ENCODE measurements at places on chromosomes 3 and 15.

- no peak for DNase-seq
Measured at GRCh38 chr15:98138910-98139309, 178.4 kb downstream of the ARRDC4 start.

GRCh38 chr15:77002954-77003912 is 8.3 kb downstream of the PSTPIP1 start:
- no peak for DNase-seq

DNA sequence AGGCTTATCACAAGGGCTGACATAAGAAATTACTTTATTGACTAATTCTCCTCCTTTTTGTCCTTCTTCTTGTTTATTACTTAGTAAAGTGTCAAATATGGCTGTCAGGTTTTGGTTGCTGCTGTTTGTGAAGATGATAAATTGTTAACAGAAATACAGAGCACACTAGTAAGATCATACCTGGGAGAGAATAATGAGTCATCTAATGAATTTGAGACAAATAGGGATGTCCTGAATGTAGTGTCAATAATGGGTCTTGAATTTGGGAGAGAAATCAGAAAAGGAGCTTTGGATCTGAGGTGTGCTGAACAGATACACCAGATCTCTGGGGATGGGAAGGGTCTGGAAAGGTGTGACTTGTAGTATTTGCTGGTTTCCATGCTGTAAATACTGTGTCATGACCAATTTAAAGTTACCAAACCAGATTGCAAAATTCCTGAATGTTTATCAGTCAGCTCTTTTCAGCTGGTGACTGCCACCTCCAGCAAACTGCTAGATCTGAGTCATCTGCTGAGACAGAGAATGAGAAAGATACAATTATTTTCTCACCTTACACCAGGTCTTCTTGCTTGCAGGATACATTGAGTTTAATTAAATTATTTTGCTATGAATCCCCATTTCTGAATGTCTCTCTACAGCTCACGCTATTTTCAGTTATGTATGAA is 76.7 kb upstream of the SATB1 start:
- DNase-seq: no peak

- DNase-seq: no peak
Measured at GRCh38 chr3:135503065-135503759, 462.3 kb upstream of the PPP2R3A start.

DNA sequence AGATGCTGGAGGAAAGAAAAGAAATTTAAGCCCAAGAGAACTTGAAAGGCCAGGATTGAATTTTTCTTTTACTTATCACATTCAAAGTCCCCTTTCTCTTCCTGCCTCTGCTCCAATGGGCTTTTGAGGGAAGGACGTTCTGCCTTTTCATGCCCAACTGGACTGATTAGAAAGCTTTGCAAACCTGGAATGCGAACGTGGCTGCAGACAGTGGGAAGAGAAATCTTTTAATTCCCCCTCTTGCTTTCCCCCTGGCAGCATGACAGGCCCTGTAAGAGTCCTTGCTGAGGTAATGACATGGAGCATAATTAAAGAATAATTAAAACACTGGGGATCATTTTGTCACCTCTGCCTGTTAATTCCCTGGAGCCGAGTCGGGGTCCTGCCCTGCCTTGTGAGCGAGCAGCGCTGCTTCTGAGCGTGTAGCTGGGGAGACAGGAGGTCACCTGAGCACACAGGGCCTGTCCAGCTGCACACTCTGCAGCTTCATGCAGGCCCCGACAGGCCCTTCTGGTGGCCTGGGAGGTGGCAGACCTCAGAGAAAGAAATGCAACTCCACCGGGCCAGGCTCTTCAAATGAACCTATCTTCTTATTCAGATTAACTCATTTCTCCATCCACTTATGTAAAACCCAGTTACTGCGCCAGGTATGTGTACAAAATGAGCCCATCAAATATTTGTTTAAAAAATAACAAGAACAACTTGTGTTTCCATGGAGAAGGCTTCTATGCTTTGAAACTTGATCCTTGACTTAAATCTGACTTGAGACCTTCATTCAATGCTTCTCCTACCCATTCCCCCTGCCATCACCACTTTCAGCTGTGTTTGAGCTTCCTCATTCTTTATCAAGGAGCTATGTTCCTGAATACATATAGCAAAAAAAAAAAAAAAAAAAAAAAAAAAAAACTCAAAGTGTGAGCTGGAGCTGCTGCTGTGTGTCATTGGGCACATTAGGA is 628.2 kb upstream of the CFAP20DC start:
- DNase-seq: no peak

GRCh38 chr3:11601446-11602238 is 42.1 kb downstream of the VGLL4 start:
- no peak for DNase-seq

GRCh38 chr15:40330368-40330836 is 6.9 kb downstream of the INAFM2 start:
- no peak for DNase-seq

- DNase-seq: no peak
Measured at GRCh38 chr15:61220125-61220524, 9.0 kb downstream of the RORA start.

DNA sequence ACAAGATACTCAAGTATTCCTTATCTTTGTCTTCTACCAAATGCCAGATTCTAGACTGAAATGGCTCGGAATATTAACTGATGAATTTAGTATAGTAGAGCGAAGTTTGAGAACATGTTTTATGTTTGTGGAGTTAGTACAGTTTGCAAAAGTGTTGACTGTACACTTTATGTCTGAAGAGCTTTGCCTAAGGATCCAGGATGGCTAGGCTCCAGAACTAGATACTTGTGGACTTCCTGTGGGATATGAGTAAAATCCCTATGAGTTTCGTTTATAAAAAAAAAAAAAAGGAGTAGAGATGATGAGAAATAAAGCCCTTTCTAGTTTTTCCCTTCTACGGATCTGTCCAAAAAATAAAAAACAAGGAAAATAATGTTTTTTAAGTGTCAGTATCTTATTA is 96.7 kb downstream of the TP63 start:
- DNase-seq: no peak

DNA sequence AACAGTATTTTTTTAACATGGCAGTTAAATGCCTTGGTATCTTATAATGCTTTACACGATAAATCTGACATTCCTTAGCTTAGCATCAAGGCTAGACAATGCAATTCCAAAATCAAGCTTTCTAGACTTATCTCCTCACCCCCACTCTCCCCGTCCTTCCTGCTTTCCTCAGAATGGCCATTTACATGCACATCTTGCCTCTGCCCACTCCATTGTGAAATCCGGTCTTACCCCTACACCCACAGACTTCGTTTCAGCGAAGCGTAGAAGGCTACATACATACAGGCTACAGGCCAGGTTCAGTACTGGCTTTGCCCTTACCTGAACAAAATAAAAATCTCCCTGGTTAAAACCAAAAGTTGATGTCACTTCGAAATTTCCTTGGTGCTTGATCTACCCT is 58.6 kb upstream of the SLC12A8 start:
- no peak for DNase-seq

DNA sequence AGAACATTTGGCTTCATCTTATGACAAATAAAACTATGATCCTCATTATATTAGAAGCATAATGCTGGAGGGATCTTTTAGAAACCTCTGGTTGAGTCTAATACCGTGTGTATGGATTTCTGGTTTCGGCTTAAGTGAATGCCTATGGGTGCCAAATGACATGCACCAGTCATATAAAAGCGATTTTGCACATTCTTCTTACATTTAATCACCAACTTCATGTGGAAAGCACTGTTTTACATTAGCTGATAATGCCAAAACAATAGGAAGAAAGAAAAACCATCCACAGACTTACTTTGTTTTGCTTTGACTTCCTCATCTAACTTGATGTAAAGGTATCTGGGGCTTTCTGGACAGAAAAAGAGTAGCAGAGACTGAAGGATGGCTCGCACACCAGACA is 20.9 kb downstream of the SLC2A2 start:
- no peak for DNase-seq

- DNase-seq: no peak
Measured at GRCh38 chr15:79322945-79323344, 12.0 kb downstream of the TMED3 start.

DNA sequence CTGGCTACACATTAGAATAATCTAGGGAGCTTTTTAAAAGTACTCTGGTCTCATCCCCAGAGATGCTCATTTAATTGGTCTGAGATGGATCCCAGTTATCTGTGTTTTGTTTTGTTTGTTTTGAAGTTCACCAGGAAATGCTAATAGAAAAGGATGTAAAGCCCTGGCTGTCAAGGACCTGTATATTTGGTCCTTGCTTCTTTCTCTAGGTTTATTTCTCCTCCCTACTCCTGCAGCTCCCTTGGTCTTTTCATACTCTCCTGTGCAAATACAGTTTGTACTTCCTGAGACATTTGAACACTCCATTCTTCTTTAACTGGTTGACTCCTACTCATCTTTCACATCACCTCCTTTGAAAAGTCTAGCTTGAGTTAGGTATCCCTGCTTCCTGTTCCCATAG is 3.3 kb downstream of the PIK3CA start:
- DNase-seq: no peak

DNA sequence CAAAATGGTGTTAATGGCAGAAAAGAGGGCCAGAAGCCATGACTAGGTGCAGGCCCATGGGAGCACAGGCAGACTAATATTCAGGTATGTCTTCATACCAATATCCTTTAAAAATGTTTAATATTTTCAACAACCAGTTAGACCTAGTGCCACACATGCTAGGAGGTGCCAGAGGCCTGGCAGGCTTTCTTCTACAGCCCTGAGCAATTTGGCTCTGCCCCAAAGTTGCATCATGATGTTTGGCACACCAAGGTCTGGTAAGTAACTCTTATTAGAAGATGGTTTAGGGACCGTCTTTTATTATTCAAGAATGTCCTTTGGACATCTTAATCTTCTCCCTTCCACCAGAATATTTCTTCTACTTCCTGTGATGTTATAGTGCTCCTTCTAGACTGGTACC is 34.8 kb downstream of the MITF start:
- DNase-seq: no peak

GRCh38 chr3:11655196-11655928 is 11.6 kb upstream of the VGLL4 start:
- DNase-seq: peak; percentile 73

DNA sequence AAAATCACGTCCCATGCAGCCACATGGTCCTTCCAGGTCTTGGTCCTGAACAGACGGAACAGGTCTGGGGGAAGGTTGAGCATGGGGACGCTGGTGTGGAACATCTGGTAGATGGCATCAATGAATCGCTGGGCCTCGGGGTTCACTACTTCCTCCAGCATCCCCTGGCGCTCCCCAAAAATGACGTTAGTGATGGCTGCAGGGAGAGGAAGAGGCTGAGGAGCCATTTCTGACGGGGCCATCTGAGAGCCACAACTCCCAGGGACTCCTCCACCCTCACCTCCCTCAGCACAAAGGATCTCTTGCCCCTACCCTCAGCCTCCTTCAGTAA is 23.7 kb downstream of the CYP11A1 start:
- DNase-seq: no peak

- DNase-seq: no peak
Measured at GRCh38 chr15:78004222-78004727, 73.2 kb downstream of the TBC1D2B start.

GRCh38 chr15:76270876-76271275 is 40.4 kb downstream of the ETFA start:
- no peak for DNase-seq

DNA sequence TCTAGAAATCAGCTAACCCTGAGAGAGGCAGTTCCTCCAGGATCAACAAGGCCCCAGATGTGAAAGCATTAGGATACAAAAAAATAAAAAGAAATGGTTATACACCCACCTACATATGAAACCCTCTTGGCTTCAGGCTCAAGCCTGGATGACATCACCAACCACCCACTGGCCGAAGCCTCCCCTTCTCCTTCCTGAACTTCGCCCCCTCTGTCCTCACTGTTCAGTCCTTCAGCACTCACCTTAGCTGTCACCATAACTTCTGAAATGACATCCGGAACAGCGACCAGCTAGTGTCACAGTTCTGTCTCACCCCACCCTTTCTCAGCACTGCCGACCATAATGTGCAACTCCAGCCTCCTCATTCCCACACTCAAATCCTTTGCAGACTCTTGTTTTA is 98.7 kb downstream of the PLCH1 start:
- no peak for DNase-seq

GRCh38 chr3:48881006-48881405 is 17.7 kb downstream of the SLC25A20 start:
- DNase-seq: no peak

DNA sequence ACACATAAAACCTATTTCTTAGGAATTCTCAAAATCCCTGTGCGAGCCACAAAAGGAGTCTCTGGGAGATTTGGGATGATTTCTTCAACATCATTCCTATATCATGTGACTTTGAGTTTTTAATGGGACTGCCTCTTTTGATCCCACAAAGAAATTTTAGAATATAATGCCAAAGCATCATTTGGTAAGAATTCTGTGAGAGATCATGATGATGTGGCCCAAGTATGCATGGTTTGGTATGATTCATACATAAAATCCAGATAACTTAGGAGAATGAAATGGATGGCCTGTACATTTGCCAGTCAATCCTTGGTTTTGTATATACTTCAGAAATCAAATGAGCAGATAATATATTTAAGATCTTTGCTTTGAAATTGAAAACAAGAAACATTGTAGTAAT is 61.3 kb downstream of the UBE2E2 start:
- no peak for DNase-seq

GRCh38 chr3:56955492-56956111 is 104.9 kb upstream of the SPATA12 start:
- DNase-seq: no peak

- no peak for DNase-seq
Measured at GRCh38 chr15:68479870-68480269, 47.9 kb upstream of the ITGA11 start.

All from SK-N-SH (cell line).